Motor neuron (in vitro differentiated cells): ENCODE measurements at places on chromosomes 1 and 21. TPM values are rescaled to one million over a fixed set of nuclear protein-coding genes. Genes with fewer than 3 reads are reported as not detected.

The NUP133 gene
- total RNA-seq, result 31.5 and 40.5 TPM in 2 replicates

The AZIN2 gene
- 8.4 and 9.4 TPM in 2 replicates for total RNA-seq

The IGFN1 gene
- total RNA-seq, result 0.57 and 1.3 TPM in 2 replicates

The GLUL gene
- total RNA-seq, result 137 and 147 TPM in 2 replicates

The SLC1A7 gene
- 0.38 and 0.80 TPM in 2 replicates for total RNA-seq

The LORICRIN gene
- not detected in 2 replicates for total RNA-seq

The KRTAP23-1 gene
- not detected in 2 replicates for total RNA-seq

The HSD11B1 gene
- total RNA-seq, result not detected in 2 replicates

The SPRR2G gene
- total RNA-seq, result 1.0 TPM in 1 of 2 replicates, not detected in the other

- no peak for ATAC-seq
These were observed 7.0 kb upstream of the ABCD3 start for GRCh38 chr1:94411237-94411636.

DNA sequence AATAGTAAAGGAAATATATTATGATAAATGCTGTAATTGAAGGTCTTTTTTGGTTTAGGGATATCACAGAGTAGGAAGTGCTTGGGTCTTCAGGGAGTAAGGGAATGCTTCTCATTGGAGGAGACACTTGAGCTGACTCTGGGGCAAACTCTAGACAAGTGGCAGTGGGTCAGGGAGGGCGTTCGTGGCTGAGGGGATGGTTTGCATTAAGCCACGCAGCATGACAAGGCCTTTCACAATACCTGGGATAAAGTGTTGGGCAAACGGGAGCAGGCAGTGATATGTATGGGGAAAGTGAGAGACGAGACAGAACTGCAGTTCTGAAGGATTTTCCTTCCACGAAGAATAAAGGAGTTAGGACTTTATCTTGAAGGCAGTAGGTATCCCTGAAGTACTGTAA, 109.0 kb downstream of the PATJ start:
- ATAC-seq, result no peak

DNA sequence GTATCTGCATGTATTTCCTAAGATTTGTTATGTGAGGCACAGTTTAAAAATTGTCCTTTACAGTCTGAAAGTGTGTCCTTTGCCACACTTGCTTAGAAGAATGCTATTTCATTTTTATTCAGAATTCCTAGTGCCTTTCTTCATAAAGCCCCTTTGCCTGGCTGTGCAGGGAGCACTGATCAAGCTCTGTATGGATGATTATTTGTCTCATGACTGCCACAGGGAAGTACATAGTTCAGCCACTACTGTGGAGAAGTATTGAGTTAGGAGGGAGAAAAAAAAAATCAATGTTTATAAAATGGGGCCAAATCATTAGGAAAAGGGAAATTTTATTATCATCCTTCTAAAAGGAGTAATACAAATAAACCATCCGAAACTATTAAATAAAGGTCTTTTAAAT, 51.4 kb downstream of the LHX4 start:
- ATAC-seq, result no peak

DNA sequence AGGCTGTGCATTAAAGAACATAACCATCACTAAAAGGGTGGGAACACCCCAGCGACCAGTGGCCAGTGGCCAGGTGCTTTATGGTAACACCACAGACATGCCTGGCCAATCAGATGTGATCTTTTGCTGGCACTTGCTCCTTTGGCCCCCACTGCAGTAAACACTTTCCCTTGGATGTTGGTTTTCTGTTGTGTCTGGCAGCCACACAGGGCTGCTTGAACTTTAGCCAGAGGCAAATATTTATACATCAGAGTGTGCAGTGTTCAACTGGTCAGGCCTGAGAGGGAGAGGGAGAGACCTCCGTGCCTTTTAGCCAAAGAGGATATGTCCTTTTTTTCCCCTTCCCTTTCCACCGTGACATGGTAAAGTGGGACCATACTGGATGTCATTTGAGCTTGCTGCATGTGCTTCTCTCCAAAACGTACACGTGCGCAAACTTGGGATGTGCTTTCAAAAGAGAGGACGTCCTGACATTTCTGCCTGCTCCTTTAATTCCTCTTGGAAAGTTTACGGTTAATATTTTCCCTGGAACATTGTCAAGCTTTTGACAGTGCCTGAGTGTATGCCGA, 101.2 kb downstream of the NFIA start:
- peak; percentile 38 for ATAC-seq

GRCh38 chr1:33039840-33040239, 3.2 kb upstream of the AK2 start:
- ATAC-seq, result no peak

DNA sequence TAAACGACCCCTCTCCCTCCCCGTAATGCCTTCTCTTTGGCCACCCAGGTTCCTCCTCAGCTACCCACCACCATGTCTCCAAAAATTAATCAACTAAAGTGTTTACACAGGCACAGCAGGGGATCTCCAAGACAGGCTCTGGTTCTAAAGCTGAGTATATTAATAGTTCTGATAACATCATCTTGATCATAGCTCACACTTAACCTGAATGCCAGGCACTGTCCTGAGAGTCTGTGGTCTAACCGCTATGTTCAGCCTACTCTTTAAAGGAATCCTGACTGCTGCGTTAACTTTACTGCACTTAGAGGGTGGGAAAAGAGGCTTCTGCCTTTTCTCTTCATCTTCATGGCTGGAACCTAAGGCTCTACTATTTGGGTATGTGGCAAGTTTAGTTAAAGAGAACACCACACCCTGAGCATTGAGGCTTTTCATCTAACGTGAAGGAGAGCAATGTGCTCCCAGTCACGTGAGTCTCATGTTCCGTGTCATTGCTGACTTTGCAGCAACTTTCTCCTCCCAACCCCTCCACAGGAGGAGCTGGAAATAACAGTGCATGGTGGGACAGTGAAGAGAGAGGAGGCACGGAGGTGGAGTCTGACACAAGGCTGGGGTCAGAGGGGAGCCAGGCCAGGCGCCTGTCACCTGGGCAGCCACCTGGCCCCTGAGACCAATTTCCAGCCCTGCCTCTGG, 86.4 kb downstream of the FAM78B start:
- ATAC-seq, result no peak

- no peak for ATAC-seq
These were observed 22.2 kb upstream of the OSBPL9 start for GRCh38 chr1:51594716-51595115.

DNA sequence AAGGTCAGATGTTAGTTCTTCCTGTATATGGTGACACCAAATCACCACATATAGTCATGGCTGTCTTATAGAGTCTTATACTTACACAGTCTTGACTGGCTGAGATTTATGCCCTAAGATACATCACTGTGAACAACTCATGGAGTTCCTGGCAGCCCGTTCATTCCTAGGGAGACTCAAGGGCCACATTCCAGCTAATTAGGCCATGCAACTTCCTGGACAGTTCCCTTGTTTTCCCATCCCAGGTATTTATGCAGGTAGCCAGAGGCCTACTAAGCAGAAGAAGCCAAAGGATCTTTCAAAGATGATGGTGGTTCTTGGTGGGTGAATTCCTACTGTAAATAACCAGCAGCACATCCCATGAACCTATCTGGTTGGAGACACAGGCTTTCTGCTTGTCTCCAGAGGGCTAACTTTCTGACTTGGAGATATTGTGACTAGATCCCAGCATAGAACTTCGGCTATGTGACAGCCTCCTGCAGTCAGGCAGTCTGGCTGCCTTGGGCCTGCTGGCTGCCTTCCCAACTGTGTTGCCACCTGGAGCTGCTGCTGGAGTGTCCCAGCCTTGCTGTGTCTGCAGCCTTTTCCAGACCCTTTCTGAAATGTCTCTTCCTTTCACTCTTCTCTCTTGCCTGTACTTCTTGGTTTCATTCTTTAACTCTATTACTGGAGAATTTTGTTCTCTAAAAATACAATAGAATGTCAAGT, 283.8 kb downstream of the CACNA1E start:
- ATAC-seq, result no peak

GRCh38 chr1:229364207-229365065, 21.6 kb upstream of the CCSAP start:
- peak; percentile 33 for ATAC-seq

GRCh38 chr1:43552813-43553212, 22.1 kb downstream of the PTPRF start:
- no peak for ATAC-seq

- ATAC-seq, result peak; percentile 51
These were observed 467.5 kb upstream of the CXADR start for GRCh38 chr21:17045214-17045853.

GRCh38 chr1:197510691-197511378, 242.8 kb downstream of the CRB1 start:
- no peak for ATAC-seq

- no peak for ATAC-seq
These were observed 58.1 kb downstream of the RPAP2 start for GRCh38 chr1:92356956-92357355.

DNA sequence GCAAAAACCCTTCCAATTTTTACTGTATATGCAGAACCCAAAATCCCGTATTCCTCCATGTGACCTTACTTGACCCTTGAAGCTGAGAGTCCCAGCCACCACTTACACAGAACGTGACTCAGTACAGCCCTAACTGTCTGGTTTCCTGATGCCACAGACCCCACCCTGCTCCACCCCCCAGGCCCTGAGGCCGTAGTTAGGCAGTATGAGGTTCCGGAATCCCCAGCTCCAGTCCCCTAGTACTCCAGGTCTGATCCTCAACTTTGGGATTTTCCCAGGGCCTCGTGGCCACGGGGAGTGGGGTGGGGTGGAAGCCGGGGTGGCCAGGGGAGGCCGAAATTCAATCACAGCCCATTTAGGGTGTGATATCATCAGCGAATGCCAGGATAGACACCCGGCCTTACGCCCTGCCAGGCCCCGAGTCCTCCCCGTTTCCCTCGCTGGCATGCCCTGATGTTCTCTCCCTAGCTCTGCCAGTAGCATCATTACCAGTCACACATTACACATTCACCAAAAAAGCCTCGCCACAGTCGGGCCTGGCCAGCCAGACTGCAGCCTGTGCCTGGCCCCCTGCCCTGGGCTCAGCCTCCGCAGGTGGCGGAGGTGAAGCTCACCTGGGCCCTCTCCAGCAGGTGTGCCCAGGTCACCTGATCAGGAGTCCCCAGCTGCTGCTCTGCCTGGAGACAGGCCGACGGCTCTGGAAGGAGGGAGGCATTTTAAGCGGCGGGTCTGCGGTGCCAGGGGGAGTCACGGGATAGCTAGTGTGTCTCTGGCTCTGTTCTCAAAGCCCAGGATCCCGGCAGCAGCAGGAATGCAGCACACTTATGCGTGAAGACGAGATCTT, 70.8 kb downstream of the SCCPDH start:
- ATAC-seq, result no peak

DNA sequence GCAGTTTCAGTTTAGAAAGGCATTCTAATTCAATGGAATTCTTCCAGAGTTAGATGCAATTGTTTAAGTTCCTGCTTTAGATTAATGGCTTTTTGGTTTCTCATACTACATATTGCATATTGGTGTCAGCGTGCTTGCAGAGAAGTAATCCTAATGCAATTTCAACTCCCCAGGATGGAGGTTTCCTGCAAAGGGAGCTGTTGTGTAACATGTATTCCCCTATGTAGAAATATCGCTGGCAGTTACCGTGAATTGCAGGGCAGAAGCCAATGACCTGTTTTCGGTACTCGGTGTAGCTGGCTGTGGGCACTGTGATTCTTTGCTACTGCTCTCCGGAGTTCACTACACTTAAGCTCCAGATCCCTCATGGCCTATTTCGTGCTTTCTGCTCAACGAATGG, 256.1 kb upstream of the PTBP2 start:
- ATAC-seq, result peak; percentile 48

DNA sequence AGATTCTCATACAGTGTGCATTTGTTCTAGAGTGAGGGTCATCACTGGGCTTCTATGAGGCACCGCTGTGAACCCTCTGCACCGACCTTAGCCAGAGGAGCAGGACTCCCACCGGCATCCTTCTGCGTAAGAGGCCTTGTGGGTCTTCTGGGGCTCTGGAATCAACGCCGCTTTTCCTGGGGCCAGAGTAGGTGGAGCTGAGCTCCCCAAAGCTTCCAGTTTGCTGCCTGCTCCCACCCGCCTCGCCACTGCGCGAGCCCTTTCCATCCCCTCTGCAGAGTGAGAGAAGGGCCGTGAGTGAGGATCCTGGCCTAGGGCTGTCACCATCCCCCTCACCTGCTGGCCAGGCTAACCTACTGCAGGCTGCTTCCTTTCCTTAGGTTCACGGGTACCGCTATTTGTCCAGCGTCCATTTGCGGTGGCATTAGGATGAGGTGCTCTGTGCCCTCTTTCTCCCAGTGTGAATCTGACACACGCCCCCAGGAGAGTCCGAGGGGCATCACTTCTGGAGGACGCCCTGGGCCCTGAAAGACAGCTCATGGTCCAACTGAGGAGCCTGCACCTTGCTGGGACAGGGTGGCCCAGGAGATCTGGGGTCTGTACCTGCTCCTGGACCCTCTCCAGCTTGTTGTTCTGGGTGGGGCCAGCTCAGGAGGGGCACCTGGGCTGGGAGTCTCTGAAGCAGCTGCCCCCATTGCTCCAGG, 36.2 kb downstream of the UMODL1 start:
- ATAC-seq, result no peak
